ENCODE measurements at places on chromosomes 12 and 14. TPM values are rescaled to one million over a fixed set of nuclear protein-coding genes. Genes with fewer than 3 reads are reported as not detected.
A peak's percentile ranks its signal among the peaks of the same experiment; 100 is the strongest.

DNA sequence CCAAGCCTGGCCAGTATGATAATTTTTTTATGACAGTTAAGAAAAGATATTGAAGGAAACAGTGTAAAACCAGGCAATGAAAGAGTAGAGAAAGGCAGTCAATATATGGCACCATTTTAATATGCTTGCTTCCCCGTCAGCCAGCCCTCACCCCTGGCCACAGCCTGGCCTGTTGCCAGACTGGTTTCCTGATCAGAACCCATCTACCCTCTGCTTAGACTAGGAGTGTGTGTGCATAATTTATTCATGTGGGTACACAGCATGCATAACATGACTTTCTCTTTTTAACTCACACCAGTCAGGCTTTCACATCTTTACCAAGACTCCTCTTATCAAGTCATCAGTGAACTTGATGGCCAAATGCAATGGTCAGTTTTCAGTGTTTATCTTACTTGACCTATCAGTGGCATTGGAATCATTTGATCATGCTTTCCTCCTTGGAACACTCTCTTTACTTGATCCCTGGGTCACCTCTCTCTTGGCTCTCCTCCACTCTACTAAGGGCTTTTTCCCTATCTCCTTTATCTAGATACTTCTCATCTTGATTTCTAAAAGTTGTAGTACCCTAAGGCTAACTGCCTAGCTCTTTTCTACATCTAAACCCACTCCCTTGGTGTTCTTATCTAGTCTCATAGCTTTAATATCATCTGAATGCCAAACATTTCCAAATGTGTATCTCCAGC lies 10.0 kb upstream of the GPR19 start:
- DNase-seq: peak; percentile 84

GRCh38 chr12:71353607-71354006 lies 86.0 kb upstream of the LGR5 start:
- no peak for DNase-seq

GRCh38 chr12:132204063-132204792 lies 60.0 kb downstream of the NOC4L start:
- DNase-seq: no peak

DNA sequence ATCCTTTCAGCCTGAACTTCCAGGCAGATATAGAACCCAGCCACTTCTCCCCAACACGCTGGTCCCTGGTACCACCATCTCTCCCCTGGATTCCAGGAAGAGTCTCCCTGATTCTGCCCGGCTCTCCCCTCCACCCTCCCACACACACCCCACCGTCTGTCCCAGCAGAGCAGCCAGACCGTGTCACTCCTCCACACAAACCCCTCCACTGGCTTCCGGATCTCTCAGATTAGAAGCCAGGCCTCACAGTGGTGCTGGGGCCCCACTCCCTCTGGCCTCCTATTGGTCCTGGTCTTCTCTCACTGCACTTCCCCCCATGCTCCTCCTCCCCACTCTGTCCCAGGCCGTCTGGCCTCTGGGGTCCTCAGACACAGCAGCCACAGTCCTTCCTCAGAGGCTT lies 52.4 kb upstream of the CDKN3 start:
- DNase-seq: no peak

- no peak for DNase-seq
Measured at GRCh38 chr12:69783365-69783764, 41.7 kb upstream of the MYRFL start.

SMIM41 gene
- total RNA-seq: not detected

DNA sequence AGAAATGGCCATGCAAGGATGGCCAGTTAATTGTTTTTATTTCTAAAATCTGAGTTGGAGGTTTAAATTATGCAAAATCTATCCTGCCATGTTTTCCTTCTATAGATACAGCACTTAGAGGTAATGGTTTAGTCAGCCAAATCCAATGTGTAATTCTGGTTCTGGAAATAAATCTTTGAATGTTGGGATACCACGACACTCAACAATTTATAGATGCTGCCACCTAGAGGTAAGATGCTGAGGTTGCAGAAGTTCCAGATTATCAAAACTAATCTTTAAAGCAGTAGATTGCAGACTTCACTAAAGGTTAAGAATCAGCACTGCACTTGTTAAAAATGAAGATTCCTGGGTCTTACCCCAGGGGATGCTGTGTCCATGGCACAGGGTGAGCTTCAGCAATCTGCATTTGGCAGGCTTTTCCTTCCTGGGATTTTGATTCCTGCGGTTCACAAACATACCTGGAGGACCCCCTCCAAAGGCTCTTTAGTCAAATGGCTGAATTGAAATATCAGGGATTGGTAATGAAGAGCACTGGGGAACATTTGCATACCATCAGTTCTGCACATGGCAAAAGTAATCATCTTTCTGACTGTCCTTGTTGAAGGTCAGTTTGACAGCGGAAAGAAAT lies 53.4 kb upstream of the ANO4 start:
- no peak for DNase-seq

DNA sequence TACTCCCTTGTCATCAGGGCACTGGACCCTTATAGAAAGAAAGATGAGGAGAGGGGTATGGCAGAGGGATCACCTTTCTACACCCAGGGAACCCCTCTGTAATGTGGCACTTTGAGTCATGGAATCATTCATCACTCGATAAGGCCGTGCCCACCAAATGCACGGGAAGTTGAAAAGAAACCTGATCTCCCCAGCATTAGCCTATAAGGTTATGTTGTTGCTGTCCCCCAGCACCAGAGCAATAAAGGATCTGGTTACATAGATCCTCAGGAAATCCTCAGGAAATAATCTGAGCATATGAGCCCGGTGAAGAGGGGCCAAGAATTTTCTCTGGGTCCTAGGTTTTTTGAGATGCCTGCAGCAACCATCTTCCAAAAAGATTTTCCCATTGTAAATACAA lies 148.8 kb upstream of the CRY1 start:
- DNase-seq: no peak

- no peak for DNase-seq
Measured at GRCh38 chr12:42237853-42238239, 202 bp downstream of the YAF2 start.

DNA sequence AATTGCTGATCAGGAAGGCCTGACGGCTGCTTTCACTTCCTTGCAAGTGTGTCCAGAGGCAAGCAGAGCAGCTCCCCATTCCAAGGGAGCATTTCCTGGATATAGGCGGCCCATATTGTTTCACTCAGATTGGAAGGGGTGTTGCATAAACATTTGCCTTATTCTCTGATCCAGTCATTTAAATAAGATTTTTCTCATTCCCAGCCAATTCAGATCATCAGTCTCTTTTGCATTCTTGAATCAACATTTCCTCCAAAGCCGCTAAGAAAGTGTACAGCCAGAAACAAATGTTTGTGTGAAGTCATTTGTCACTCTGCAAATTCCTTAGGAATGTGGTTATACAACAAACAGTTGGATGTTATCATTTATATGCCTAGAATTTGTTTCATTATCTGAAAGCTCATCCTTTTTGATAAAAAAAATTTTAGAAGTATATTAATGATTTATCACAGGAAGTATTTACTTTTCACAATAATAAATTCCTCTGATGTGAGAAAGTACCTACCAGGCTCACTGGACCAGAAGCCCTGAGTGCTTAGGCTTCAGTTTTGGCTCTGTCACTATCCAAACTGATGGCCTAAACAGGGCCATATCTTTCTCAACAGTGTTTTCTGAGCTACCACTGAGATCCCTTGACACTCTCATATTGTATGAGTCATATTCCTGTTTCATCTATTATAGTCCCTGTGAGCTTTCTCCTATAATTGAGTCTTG lies 379.6 kb downstream of the CCDC91 start:
- DNase-seq: no peak

All from CD8-positive, alpha-beta memory T cell (primary cell).